ENCODE measurements at places on chromosomes 5 and 9.

DNA sequence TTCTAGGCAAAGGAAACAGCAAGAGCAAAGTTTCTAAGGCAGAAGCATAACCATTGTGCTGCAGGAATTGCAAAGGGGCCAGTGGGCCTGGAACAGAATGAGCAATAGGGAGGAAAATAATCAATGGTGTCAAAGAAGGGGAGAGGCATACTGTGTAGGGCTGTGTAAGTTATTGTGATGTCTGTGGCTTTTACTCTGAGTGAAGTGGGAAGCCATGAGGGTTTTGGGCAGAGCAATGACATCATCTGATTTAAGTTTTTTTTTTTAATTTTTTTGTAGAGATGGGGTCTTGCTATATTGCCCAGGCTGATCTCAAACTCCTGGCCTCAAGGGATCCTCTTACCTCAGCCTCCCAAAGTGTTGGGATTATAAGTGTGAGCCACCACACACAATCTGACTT, 64.6 kb upstream of the PPP2CA start:
- DNase-seq: no peak

DNA sequence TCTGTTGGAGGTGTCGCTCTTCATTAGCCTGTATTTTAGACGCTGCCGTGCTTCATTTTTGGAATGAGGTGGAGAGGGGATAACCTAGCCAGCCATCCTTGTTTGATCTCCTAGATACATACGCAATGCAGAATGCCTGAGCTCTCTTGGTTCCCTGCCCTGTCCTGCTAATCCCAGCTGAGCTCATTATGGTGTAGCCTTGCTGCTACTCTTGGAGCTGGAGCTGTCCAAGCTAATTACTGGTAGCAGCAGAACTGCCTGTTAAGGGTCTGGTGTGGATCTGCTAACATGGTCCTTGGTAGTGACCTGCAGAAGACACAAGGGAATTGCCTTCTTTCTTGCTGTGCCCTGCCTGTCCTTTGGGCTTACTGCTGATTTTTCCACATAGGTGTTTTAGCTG, 207.9 kb downstream of the CNTLN start:
- no peak for DNase-seq

- DNase-seq: peak; percentile 49
These were observed 93.5 kb downstream of the SYK start for GRCh38 chr9:90894986-90895687.

GRCh38 chr9:127919253-127919815, 2.5 kb upstream of the ST6GALNAC4 start:
- DNase-seq: no peak

DNA sequence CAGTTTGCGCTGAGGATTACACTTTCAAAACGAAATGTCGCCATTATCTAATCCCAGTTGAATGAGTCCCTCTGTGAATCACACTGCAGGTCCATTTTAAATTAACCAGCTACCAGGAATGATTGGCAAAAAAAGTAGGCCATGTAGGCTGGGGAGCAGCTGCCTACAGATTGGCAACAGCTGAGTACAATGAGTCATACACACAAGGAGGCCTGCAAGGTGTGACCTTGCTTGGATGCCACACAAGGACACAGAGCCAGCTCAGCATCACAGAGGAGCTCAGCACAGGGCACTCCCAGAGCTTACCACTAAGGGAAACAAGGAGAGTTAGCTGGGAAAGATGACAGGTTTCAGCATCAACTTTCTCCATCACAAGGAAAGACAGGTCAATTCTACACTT, 12.9 kb downstream of the HAVCR1 start:
- no peak for DNase-seq

- no peak for DNase-seq
These were observed 5.6 kb downstream of the P4HA2 start for GRCh38 chr5:132221781-132222648.

DNA sequence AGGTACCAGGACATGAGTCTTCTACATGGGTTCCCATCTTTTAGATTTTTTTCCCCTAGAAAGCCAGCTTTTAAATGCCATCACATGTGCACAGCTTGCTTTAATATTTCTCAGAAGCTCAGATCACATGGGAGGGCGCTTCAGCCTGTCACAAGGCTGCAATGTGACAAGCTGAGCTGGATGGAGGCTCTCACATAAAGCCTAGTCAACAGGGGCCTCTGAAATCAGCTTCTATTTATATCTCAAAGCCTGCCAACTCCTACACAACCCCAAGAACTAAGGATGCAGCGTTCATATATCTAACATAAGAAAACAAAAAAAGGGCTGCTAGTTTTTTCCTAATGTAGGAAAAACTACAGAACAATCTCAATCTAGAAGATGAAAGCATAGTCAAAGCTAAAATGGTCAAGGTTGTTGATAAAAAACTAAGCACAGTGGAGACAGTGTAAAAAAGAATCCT, 2.3 kb downstream of the ZFAND5 start:
- no peak for DNase-seq

- DNase-seq: no peak
These were observed 14.7 kb upstream of the CPEB4 start for GRCh38 chr5:173873306-173873922.

GRCh38 chr9:129259375-129259774, 81.3 kb upstream of the IER5L start:
- DNase-seq: no peak

GRCh38 chr5:74205767-74206578, 434.6 kb downstream of the ENC1 start:
- DNase-seq: no peak

GRCh38 chr5:65061974-65062353, 293.2 kb downstream of the CWC27 start:
- no peak for DNase-seq

GRCh38 chr9:135251996-135252760, 164.7 kb downstream of the OLFM1 start:
- no peak for DNase-seq

- DNase-seq: peak; percentile 70
These were observed at the start of gene HMCN2 for GRCh38 chr9:130265431-130266235. Gene HMCN2, plus strand, starts transcription at chr9:130265760. Its CDS starts 119 bp downstream, at chr9:130265879.

DNA sequence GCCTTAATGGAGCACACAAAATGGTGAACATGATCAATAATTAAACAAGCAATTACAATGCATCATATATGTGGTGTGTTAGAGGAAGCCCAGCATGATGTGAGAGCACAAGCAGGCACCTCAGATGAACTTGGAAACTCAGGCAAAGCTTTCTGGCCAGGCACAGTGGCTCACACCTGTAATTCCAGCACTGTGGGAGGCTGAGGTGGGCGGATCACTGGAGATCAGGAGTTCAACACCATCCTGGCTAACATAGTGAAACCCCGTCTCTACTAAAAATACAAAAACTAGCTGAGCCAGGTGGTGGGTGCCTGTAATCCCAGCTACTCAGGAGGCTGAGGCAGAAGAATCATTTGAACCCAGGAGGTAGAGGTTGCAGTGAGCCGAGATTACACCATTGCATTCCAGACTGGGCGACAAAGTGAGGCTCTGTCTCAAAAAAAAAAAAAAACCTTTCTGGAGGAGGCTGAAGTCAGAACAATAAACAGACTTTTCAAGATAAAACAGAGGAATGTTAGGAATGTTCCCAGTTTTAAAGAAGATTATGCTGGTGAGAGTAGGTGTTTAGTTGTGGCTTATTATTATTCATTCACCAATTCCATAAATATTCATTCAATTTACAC, 159.4 kb downstream of the CEMIP2 start:
- peak; percentile 19 for DNase-seq

- DNase-seq: no peak
These were observed 8.9 kb upstream of the TLE4 start for GRCh38 chr9:79562749-79563386.

DNA sequence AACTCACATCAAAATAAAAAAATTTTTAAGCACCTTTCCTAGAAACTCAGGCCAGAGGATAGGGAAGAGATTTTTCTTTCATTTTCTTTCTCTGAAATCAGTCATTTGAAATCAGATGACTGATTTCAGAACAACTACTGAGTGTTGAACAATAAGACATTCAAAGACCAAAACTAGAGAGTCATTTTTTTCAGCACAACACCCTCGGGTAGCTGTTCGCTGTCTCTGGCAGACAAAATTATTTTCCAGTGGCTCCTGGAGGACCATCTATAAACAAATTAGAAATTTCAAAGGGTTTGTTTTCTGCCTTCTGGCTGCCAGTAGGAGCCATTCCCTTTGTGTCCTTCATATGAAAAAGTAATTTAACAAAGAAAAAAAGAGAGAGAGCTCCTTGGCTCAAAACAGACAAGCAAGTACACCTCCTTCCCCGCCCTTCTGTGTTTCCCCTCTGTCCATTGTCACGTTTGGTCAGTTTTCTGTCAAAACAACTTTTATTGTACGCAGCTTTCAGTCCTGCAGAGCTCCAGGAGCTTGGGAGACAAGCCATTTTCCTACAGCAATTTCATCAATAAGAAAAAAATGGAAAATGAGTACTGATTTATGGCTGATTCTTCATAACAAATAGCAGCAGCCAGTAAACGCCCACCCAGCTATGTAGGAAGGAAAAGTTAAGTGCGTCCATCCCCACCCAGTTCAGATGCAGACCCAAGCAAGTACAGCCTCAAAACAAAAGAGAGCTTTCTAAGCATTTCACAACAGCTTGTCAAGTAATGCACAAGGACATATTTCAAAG, 405.2 kb downstream of the ZNF608 start:
- DNase-seq: no peak

- DNase-seq: no peak
These were observed 543.7 kb downstream of the DMRTA1 start for GRCh38 chr9:22990349-22990748.

- peak; percentile 58 for DNase-seq
These were observed 24.4 kb downstream of the FAM163B start for GRCh38 chr9:133584559-133585476.

DNA sequence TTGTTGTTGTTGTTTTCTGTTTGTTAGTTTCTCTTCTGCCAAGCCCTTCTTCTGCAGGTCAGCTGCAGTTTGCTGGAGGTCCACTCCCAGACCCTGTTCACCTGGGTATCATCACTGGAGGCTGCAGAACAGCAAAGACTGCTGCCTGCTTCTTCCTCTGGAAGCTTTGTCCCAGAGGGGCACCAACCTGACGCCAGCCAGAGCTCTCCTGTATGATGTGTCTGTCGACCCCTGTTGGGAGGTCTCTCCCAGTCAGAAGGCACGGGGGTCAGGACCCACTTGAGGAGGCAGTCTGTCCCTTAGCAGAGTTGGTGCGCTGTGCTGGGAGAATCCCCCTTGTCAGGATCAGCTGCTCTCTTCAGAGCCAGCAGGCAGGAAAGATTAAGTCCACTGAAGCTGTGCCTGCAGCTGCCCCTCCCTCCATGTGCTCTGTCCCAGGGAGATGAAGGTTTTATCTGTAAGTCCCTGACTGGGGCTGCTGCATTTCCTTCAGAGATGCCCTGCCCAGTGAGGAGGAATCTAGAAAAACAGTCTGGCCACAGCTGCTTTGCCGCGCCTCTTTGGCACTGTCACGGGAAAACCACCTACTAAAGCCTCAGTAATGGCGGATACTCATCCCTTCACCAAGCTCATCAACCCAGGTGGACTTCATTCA, 299.2 kb downstream of the EDIL3 start:
- no peak for DNase-seq

DNA sequence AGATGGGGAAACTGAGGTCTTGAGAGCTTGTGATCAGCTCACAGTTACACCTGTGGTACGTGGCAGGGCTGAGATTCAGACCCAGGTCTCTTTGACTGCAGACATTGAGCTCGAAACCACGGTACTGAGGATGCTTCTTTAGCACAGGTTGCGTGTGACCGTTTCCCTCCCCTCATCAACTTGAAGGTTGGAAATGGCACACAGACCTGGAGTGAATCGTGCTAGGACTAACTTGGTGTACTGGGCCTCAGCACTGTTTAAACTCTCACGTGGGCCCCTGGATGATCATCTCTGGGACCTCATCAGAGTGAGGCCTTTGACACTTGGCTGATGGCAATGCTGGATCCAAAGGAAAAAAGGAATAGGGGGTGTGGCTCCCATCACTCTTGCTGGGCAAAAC, 106.0 kb downstream of the MVB12B start:
- no peak for DNase-seq

DNA sequence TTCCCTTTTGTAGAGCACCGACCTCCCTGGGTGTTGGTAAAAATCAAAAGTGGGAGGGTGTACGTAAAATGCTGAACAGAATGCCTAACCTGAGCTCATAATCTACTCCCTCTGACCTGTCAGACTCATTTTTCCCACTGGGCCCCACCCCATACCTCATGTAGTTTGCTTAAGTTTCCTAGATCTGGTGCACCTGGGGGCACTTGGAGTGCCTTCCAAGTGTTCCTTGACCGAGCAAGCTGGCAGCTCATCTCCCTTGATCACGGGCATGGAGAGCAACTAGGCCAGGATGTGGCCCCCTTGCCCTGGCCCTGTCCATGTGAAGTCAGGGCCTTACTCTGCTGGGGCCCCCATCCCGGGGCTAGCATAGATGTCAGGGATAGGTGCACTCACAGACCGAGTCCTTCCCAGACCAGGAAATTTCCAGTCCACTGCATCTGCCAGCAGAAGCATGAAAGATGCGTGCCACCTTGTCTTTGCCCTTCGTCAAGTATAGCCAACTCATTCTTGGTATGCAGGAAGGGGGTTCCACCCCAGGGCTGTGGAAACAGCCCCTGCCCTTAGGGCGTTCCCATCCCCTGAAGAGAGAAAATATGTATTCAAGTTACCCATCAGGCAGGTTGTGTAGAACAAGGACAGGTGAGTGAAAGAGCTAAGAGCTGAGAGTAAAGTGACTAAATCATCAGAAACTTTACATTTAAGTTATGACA, 41.9 kb downstream of the SLC22A5 start:
- DNase-seq: no peak

DNA sequence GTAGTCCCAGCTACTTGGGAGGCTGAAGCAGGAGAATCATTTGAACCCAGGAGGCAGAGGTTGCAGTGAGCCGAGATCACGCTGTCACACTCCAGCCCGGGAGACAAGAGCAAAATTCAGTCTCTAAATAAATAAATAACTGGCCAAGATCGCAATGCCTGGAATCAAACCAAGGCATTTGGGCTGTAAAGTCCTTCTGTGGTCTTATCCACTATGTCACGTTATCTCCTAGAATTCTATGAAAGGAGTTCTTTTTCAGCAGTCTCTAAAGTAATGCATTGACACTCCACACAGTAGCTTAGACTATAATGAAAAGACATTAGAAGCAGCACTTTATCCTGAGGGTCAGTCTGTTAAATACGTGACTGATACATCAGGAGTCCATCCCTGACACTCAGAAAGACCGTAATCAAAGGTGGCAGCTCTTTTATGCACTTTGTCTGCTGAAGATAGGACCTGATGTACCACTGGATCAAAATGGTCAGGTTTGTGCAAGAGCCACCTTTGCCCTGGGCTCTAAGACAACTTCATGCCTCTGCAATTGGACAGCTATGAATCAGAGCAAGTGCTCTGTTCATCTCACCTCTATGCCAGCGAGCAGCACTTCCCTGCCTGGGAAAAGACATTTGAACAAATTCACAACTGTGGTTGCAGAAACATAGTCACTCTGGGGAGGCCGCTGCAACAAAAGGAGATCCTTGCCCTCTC, 31.7 kb upstream of the GNA14 start:
- no peak for DNase-seq

- DNase-seq: no peak
These were observed 24.0 kb upstream of the WDR38 start for GRCh38 chr9:124829334-124829669.

DNA sequence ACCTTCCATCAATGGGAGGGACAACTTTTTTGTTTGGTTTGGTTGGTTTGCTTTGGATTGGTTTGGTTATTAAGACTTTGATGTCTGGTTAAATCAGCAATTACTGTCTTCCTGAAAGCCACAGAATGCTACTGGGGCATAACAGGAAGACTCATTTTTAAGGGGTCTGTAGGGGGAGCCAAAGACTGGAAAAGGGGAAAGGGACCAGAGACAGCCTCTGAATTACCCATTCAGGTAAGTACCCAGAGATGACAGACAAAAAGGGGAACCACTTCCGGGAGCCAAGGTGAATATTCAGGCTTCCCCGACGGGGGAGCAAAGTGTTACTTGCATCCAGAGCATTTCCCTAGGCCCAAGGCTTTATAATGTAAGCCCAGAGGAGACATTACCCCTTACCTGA, 4.6 kb upstream of the FEM1C start:
- DNase-seq: peak; percentile 51
